SK-N-SH (cell line): ENCODE measurements at places on chromosomes 11 and 22. TPM values are rescaled to one million over a fixed set of nuclear protein-coding genes. Genes with fewer than 3 reads are reported as not detected.

The MMP8 gene
- 0.07 TPM in 1 of 2 replicates, not detected in the other for polyA plus RNA-seq

The TMEM225 gene
- not detected in 2 replicates for polyA plus RNA-seq

The TCN2 gene
- polyA plus RNA-seq, result 4.1 and 4.5 TPM in 2 replicates

The CELSR1 gene
- 1.8 and 5.0 TPM in 2 replicates for polyA plus RNA-seq

The HEPN1 gene
- not detected in 2 replicates for polyA plus RNA-seq

The CTSW gene
- 0.49 and 0.68 TPM in 2 replicates for polyA plus RNA-seq

The TRIM49 gene
- not detected in 2 replicates for polyA plus RNA-seq

The EMID1 gene
- 0.71 and 1.1 TPM in 2 replicates for polyA plus RNA-seq

The NDUFV1 gene
- polyA plus RNA-seq, result 220 and 278 TPM in 2 replicates

The SLN gene
- polyA plus RNA-seq, result 0.11 TPM in 1 of 2 replicates, not detected in the other

The C22orf31 gene
- not detected in 2 replicates for polyA plus RNA-seq

The USP2 gene
- polyA plus RNA-seq, result 0.81 and 0.97 TPM in 2 replicates

The DNAJB13 gene
- polyA plus RNA-seq, result 0.49 and 0.51 TPM in 2 replicates

The OR10A2 gene
- not detected in 2 replicates for polyA plus RNA-seq

The C11orf91 gene
- polyA plus RNA-seq, result 0.10 and 0.15 TPM in 2 replicates

The ACRV1 gene
- polyA plus RNA-seq, result not detected in 2 replicates

The MIOX gene
- polyA plus RNA-seq, result 0.05 and 0.06 TPM in 2 replicates

The MS4A3 gene
- polyA plus RNA-seq, result not detected in 2 replicates
